Transverse colon (tissue), 4 donors: ENCODE measurements at places on chromosomes 6 and 20.

DNA sequence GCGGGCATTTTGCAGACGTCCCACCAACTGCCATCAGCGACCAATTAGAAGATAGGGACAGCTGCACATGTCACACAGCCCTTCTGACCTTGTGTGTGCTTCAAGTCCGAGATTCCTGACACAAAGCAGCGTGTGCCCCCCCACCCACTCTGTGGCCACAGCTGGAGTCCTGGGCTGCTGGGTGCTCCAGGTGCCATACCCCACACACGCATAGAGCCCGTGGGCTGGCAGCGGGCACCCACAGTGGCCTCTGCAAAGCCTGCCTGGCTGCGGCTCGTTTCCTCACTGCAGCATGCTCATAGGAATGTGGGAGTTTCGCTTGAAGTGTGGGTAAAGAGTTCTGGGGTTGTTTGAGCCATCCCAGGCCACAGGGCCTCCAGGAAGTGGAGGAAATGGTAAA lies 2.5 kb upstream of the ADRM1 start:
- DNase-seq, result no peak
- H3K27ac ChIP-seq, result no peak overlapping the region
- no peak overlapping the region for H3K4me3 ChIP-seq
- H3K36me3 ChIP-seq, result no peaks in the 10 kb centered on the region
- H3K27me3 ChIP-seq, result no peaks in the 10 kb centered on the region
- H3K4me1 ChIP-seq, result peaks cover 18% of the 10 kb centered on the region

GRCh38 chr20:34143951-34144350 lies 31.9 kb upstream of the EIF2S2 start:
- no peak for DNase-seq
- no peaks in the 10 kb centered on the region for H3K4me1 ChIP-seq
- peaks cover 5% of the 10 kb centered on the region for H3K27me3 ChIP-seq

GRCh38 chr6:82679232-82679631 lies 315.6 kb downstream of the TPBG start:
- H3K27ac ChIP-seq, result no peak overlapping the region
- H3K4me3 ChIP-seq, result no peak overlapping the region
- H3K27me3 ChIP-seq, result no peaks in the 10 kb centered on the region
- no peaks in the 10 kb centered on the region for H3K4me1 ChIP-seq

- H3K4me3 ChIP-seq, result no peak overlapping the region
- no peaks in the 10 kb centered on the region for H3K27me3 ChIP-seq
- H3K36me3 ChIP-seq, result no peaks in the 10 kb centered on the region
Observed at GRCh38 chr6:159695984-159696383, 2.9 kb upstream of the SOD2 start.

- no peak overlapping the region for H3K27ac ChIP-seq
- H3K4me1 ChIP-seq, result no peaks in the 10 kb centered on the region
- no peaks in the 10 kb centered on the region for H3K27me3 ChIP-seq
- no peak for DNase-seq
- no peaks in the 10 kb centered on the region for H3K36me3 ChIP-seq
Observed at GRCh38 chr6:55822815-55823214, 52.6 kb downstream of the BMP5 start.

- H3K36me3 ChIP-seq, result no peaks in the 10 kb centered on the region
- DNase-seq, result no peak
Observed at GRCh38 chr6:139852067-139852466, 477.6 kb upstream of the CITED2 start.

GRCh38 chr6:32415521-32416019 lies 8.6 kb upstream of the BTNL2 start:
- no peak overlapping the region for H3K4me3 ChIP-seq
- H3K4me1 ChIP-seq, result peaks cover 26% of the 10 kb centered on the region
- H3K27ac ChIP-seq, result no peak overlapping the region
- H3K27me3 ChIP-seq, result peaks cover 80% of the 10 kb centered on the region

DNA sequence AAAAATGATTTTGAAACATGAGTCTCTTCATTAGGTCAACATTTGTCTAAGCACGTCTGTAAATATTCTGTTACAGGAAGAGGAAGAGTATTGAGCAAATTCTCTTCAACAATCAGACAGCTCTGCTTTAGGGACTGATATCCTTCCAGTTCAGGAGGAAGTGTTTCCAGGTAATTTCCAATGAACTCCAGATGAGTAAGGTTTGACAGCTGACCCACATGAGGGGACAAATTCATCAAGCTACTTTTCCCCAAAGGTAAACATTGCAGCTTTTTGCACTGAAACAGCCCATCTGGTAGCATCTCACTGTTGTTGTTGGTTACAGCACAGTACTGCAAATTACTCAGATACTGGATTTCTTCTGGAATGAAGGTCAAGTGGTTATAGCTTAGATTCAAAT lies 18.1 kb downstream of the ENPP1 start:
- no peaks in the 10 kb centered on the region for H3K27me3 ChIP-seq
- no peak for DNase-seq
- H3K27ac ChIP-seq, result no peak overlapping the region
- no peaks in the 10 kb centered on the region for H3K4me1 ChIP-seq
- no peaks in the 10 kb centered on the region for H3K36me3 ChIP-seq
- no peak overlapping the region for H3K4me3 ChIP-seq

GRCh38 chr6:23002044-23002619 lies 432.8 kb downstream of the HDGFL1 start:
- no peak overlapping the region for H3K27ac ChIP-seq
- DNase-seq, result no peak
- H3K36me3 ChIP-seq, result no peaks in the 10 kb centered on the region
- H3K27me3 ChIP-seq, result no peaks in the 10 kb centered on the region
